Fibroblast of upper back skin (primary cell): ENCODE measurements at places on chromosomes 2 and 18.

GRCh38 chr2:236858661-236859060, 227.0 kb upstream of the COPS8 start:
- no peak for DNase-seq

- DNase-seq: no peak
Observed at GRCh38 chr18:74290794-74291471, 830 bp downstream of the CYB5A start.

DNA sequence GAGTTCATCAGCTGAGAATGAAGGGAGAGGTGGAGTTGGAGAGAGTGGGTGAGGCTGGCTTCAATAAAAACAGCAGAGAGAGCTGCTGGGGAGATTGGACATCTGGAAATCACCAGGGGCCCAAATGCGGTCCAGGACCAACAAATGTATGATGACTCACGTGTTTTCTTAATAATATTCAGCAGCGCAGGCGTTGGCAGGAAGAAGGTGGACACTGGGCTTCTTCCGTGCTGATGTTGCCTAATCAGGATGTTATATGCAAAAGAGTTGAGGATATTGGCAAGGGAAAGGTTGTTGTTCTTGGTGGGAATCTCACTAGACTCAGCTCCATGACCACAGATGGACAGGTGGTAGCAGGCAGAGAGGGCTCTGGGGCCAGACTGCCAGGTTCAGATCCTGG, 12.8 kb upstream of the PLA2R1 start:
- peak; percentile 83 for DNase-seq

- peak; percentile 96 for DNase-seq
Observed at GRCh38 chr2:207148020-207148419, 17.7 kb downstream of the KLF7 start.

DNA sequence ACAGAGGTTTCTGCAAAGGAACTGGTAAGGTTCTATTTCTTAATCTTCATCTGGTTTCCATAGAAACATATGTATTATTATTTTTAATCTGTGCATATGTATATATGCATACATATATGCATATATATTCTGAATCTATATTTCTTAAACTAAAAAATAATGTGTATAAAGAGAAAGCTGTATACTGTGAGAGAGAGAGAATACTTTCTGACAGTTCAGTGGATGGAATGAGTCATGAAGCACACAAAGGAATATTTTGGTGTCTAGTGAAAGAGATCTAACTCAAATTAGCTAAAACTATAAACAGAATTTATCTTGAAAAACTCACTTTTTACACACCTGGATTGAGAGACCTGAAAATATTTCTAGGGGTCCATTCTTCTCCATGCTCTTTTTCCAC, 1929.3 kb upstream of the LRRTM1 start:
- DNase-seq: no peak

DNA sequence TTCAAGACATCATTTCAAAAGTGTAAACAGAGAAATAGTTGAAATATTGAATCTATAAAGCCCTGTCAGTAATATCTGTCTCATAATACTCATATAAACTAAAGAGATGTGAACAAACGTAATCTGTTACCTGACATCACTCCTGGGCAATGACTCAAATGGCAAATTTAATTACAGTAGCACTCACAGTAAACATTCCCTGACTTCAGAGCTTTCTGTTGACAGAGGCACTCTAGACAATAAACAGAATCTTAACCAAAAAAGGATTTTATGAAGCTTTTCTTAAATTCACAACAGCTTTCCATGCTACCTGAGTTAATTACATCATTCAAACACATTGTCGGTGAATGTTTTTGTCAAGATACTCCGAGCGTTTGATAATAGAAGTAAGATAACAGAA, 128.1 kb upstream of the PDE1A start:
- no peak for DNase-seq

GRCh38 chr2:10957391-10957790, 45.7 kb downstream of the KCNF1 start:
- peak; percentile 41 for DNase-seq

GRCh38 chr2:222319586-222320435, 21.0 kb upstream of the PAX3 start:
- no peak for DNase-seq

DNA sequence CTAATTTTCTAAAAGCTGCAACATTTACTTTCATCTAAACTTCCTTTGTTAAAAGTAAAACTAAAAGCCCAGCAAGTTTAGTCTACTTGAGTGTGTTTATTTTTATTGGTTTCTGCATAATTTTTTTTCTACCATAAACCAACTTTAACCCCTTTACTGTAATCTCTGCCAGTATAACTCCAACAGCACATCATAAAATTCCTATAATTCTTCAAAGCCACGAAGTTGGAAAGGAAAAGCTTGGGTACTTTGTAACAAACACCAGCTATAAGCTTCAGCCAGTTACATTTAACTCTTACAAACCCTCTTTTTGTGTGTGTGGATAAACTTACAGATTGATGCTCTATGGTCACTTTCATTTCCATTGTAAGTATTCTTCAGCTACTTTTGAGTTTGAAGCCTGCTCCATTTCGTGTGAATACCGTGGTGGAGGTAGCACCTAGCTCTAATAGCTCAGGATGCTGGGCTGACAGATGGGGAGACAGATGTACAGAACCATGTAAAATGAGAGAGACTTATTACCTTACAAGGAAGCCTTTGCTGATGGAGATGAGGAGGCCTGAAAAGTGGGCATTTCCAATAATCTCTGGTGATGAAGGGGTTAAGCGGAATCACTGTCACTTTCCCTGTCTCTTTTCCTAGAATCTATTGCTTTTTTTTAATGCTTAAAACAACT, 42.5 kb downstream of the ZEB2 start:
- peak; percentile 68 for DNase-seq

- DNase-seq: no peak
Observed at GRCh38 chr2:78070693-78071092, 548.5 kb upstream of the LRRTM4 start.

- DNase-seq: no peak
Observed at GRCh38 chr18:40338284-40338683, 1616.8 kb upstream of the PIK3C3 start.

DNA sequence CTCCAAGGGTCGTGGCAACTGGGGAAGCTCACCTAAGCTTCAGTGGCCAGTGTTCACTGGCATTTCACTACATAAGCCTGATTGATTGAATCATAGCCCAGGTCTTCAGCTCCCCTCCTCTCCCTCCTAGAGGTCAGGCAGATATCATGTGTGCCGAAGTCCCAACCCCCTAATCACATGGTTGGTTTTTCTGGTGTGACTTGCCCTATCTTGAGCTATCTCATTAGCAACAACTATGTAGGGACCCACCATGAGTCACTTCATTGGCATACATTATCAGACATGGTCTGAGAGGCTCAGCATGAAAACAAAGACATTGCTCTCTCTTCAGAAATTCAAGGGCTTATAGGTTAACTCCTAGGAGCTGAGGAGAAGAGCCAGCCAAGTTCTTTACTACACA, 76.8 kb downstream of the LYPD1 start:
- peak; percentile 20 for DNase-seq

- DNase-seq: peak; percentile 66
Observed at GRCh38 chr2:68824831-68825230, 46.4 kb downstream of the BMP10 start.

DNA sequence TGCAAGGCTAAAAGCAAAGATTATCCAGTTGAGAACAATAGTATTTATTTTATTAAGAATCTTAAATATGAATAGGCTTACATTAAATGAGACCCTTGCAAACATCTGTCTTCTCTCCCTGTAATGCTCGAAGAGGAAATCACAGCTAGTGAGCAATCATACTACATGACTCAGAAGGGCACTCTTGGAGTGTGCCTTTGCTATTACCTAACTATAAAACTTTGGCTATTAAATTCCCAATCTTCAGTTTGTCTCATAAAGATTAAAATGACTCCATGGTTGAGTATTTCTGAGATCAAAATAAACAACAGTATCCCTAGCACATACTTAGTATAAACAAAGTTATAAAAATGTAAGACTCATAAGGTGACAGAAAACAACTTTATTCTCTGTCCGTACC, 296.9 kb downstream of the KCNJ3 start:
- DNase-seq: no peak

DNA sequence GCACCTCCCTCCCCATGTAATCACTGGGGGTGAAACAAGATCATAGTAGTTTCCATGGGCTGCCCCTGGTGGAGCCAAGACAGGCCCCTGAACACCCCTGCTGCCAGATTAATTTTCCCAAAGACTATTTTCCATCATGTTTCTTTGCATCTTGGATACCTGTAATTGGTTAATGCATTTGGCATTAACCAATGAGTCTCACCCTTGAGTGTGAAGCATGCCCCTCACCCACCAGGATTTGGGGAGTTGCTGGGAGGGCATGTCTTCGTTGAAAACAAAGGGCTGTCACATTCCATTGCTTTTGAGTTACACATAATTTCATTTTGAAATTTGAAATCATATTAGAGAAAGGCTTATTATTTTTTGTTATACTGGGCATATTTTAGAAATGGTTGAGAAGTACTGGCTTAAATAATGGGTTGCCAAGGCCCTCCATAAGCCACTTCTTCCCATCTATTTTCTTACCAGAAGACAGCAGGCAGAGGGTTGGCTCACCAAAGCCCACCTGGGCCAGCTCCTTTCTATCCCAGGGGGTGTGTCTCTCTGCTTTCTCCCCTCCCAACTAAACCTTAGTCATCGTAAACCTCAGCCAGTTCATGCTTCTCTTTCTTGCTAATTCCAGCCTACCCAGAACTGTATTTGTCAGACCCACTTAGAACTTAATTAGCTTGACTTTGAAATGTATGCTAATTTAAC, 51.8 kb downstream of the ATIC start:
- no peak for DNase-seq

- no peak for DNase-seq
Observed at GRCh38 chr2:144156736-144157640, 362.9 kb downstream of the ZEB2 start.

- DNase-seq: peak; percentile 79
Observed at GRCh38 chr2:79993144-79993543, 311.4 kb downstream of the LRRTM1 start.

- DNase-seq: no peak
Observed at GRCh38 chr18:1998121-1998520, 573.2 kb downstream of the METTL4 start.

- no peak for DNase-seq
Observed at GRCh38 chr2:67544286-67544685, 147.2 kb downstream of the ETAA1 start.

GRCh38 chr2:113202305-113203216, 28.8 kb downstream of the PSD4 start:
- DNase-seq: no peak

GRCh38 chr2:71449343-71449742, 4.0 kb upstream of the DYSF start:
- no peak for DNase-seq

DNA sequence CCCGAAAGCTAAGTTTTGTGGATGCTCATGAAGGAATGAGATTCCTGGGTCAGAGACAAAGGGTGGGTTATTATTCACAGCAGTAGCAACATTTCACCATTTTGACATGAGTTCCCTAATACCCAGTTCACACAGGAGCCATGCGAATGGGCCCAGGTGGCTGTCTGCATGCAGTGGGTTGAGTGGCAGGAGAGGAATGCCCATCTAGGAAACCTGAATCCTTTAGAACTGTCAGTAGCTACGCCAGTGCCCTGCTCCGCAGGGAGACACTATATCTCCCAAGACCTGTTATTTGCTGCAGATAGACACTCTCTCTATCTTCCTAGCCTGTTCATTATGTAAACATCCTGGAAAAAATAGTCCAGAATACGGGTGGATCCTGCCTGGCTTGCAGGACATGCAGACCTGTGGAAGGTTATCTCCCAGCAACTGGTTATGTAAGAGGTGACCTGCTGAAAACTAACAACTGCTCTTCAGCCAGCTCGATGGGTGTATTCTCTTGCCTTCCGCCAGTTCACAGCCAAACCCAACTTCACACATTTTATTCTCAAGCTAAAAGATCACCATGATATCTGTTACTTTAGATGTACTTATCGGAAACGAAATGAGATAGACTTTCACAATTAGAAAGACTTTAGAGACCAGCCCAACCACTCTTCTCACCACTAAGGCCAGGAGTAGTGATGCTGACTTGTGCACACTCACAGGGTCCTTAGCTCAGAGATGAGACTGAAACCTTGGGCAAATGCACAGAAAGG, 59.1 kb downstream of the MBP start:
- DNase-seq: no peak

GRCh38 chr2:30860003-30860725, 52.9 kb upstream of the CAPN13 start:
- DNase-seq: no peak

DNA sequence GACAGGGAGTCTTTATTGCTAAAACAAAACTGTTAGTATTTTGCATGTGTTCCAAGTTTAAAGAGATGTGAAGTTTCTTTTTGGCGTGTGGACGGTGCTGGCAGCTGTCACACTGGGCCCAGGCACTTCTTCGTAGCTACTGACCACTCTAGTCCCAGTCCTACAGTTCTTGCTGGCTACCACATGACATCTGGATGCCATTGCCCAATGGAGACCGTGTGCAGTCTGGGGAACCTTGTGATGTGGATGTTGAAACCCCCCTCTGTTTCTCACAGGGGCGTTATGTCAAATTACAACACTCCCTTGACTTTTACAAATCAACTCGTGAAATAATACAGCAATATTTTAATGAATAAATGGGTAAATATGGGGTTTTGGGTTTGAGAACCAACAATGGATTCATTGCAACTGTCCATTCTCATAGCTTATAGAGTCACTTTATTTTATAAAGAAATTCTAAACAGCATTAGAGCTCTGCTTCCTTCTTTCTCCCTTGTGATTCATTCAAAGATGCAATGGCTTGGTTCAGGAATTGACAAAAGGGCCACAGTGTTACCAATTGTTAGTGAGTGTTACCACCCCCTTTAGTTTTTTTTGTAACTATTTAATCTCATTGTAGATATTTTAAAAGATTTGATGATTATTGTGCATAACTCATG, 1.2 kb downstream of the GPD2 start:
- DNase-seq: peak; percentile 11

- no peak for DNase-seq
Observed at GRCh38 chr2:217220228-217221013, 360.6 kb upstream of the TNP1 start.

DNA sequence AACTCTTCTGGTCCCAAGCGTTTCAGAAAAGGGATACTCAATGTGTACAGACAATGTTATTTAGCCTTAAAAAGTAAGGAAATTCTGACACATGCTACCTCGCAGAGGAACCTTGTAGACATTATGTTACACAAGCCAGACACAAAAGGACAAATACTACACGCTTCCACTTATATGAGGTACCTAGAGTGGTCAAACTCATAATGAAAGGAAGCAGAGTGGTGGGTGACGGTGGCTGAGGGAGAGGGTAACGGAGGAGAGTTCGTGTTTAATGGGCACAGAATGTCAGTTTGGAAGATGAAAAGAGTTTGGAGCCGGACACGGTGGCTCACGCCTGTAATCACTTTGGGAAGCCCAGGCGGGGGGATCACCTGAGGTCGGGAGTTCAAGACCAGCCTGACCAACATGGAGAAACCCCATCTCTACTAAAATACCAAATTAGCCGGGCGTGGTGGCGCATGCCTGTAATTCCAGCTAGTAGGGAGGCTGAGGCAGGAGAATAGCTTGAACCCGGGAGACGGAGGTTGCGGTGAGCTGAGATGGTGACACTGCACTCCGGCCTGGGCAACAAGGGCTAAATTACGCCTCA, 1.4 kb downstream of the MCM6 start:
- no peak for DNase-seq

- DNase-seq: no peak
Observed at GRCh38 chr2:217973008-217973787, 29.6 kb downstream of the TNS1 start.
